ENCODE measurements at places on chromosomes 4 and X.

GRCh38 chr4:145818011-145818410, 120.6 kb downstream of the ZNF827 start:
- no peak for DNase-seq

DNA sequence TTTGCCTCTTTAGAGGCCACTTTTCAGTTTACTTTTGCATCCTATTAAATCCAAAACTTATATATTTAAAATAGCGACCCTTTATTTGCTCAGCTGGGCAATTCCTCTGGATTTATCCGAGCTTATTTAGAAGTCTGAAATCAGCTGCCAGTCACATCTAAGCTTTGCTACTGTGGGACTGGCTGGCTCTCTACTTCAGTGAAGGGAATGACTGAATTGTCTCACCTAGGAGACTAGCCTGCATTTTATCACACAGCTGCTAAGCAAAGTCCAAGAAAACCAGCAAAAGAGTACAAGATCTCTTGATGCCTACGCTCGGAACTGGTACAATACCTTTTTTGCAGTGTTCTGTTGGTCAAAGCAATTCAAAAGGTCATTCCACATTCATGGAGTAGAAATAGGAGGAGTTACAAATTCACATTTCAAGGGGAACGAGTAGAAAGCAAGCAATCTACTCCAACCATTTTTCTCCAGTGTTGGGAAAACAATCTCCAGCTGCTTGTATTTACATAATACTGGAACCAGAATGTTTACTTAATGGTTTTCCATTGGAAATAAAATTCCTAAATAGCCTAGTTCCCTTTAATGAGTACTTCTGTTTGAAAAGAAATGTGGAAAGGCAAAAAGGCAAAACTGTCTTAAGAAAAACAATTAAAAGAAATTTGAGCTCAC, 160.2 kb downstream of the MAGEB5 start:
- no peak for DNase-seq

DNA sequence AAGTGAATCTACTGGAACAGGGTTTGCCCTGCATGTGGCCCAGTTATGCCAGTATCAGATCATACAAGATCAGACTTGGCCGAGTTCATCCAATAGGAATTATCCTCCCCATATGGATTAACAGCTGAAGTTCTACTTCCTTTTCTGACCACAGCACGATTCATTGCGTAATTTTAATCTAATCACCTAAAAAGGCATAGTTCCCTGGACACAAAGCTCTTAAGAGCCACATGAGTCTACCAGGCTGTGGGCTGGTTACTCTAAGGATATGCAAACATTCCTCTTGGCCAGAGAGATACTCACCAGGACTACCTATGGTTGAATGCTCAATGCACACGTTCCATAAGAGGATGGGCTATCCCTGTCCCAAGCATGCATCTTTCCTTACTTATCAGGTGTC, 46.9 kb downstream of the CHST7 start:
- DNase-seq: no peak

GRCh38 chr4:25861951-25862410, 807 bp downstream of the SEL1L3 start:
- DNase-seq: peak; percentile 71

DNA sequence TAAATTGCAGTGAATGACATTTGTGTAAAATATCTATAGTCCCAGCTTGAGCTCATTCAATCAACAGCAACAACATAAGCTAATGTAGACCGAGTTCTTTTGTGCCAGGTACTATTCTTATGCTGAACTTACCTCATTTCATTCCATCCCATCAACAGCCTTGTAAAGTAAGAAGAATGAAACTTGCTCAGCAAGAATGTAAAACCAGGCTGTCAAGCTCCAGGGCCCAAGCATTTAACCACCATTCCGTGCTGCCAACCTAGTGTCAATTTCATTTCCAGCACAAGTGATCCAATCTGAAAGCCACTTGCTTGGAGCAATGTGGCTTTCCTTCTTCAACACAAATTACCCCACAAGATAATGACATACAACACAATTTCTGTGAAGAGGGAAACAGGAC, 36.6 kb downstream of the RASSF6 start:
- DNase-seq: no peak

- DNase-seq: no peak
Observed at GRCh38 chr4:168800926-168801325, 209.1 kb downstream of the CBR4 start.

DNA sequence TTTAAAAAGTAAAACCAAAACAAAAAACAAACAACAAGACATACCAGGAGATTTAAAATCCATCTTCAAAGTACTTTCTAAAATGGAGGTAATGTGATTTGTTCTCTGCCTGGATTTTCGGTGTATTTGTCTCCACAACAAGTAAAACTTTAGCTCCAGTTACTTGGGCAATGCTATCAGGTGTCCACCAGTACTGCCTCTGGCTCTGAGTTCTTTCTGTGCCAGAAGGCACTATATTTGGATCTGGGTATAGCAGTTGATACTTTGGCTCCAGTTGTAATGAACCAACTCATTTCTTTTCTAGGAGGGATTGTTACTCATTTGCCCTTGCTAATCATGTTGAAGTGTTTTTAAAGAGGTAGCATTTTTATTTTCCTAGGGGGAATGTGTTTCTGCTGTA, 9.5 kb upstream of the PDLIM5 start:
- DNase-seq: no peak

GRCh38 chr4:17763416-17763815, 18.0 kb downstream of the FAM184B start:
- DNase-seq: no peak

GRCh38 chrX:132532913-132533312, 44.1 kb upstream of the MBNL3 start:
- DNase-seq: no peak

DNA sequence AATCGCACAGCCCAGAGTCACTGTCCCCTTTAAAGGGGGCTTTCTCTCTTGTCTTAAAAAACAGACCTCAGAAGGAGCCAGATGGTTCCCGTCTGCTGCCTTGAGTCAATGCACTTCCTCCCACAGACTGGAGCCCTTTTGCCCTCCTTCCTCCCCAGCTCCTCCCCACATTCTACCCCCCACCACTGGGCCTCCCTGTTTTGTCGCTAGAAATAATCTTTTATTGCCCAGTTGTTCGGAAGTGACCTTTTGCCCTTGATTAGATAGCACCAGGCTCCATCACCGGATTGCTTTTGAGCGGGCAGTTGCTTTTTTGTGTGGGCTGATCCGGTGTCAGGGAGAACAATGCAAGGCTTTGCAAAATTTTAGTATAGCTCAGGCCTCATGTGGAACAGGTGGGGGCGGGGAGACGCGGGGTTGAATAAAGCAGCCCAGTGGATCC, 47.7 kb downstream of the SPRY1 start:
- peak; percentile 37 for DNase-seq

- DNase-seq: no peak
Observed at GRCh38 chrX:13094828-13095341, 50.5 kb upstream of the FAM9C start.

GRCh38 chr4:3836406-3836755, 70.2 kb downstream of the ADRA2C start:
- no peak for DNase-seq

DNA sequence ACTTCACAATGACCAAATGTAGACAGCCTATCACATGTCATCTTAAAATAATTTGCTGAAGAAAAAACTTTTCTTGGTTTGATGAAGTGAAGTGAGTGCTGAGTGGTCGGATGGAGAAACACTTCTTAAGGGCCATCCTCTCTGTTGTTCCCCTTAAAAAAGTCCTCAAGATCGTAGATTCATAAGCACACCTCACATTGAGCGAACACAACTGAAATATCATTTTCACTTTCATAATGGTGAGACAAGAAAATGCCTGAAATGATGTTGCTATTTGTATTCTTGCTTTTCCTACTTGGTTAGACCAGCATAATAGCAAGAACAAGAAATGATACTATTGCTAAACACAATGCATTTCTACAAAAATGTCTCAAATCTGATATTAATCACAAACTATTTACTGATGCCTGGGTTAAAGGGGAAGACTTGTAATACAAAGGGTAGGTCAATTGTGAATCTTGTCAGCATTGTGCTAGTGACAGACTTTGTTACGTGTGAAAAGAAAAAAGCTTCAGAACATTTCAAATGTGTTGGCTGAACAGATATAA, 305.6 kb upstream of the NR3C2 start:
- no peak for DNase-seq

GRCh38 chr4:154928640-154929257, 147.7 kb downstream of the RBM46 start:
- no peak for DNase-seq

GRCh38 chr4:23923840-23924239, 34.0 kb upstream of the PPARGC1A start:
- no peak for DNase-seq

- no peak for DNase-seq
Observed at GRCh38 chrX:40733706-40734105, 1.6 kb downstream of the MED14 start.

DNA sequence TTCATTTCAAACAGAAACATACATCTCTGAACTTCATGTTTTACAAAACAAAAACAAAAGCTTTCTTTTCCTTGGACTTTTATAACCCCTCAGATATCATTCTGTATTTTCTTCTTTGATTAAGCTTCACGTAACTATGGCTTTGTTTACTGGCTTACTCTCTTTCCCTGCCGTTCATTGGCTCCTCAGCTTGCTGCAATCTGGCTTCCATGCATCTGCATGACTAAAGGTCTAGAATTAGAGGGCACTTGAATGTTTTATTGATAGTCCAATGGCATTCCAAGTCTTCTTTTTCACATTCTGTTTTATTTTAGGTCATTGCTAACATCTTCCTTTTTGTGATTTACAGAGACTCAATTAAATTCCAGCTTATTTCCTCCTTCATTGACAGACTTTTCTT, 487.6 kb downstream of the GRXCR1 start:
- no peak for DNase-seq

DNA sequence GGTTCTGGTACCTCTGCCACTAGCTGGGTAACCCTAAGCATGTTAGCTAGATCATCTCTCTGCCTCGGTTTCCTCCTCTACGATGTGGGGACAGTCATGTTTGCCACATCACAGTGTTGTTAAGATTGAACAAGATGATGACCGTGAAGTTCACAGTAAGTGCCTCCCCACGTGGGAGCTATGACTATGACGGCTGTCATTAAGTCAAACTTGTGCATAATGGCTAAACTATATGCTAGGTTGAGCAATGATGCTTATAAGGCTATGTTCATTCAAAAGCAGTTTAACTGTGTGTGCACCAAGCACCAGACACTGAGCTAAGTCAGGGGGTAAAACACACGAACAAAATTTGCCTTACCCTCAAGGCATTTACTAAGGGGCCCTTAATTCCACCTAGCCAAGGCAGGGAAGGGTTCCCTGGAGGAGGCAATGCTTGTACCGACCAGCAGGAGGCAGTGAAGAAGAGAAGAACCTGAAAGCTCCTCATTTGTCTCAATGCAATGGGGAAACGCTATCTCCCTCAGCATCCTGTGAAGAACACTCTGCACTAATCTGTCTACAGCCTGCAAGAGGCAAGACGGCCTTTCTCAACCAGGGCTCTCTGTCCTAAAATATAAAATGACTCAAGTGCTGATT, 52.9 kb downstream of the MAP7D2 start:
- peak; percentile 20 for DNase-seq

DNA sequence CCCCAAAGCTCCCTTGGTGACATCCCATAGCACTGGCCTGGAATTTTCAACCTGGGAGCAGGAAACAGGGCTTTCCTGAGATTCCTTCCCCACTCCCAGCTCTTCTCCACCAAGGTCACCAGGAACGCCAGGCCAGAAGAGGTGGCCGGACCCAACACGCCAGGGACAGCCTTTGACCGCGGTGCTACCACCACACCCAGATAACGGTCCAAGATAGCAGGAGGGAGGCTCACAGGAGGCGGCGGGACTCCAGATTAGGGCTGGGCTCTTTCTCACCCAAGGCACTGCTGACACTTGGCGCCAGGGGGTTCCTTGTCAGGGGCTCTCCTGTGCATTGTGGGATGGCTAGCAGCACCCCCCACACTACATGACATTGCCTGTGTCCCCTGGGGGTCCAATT, 22.9 kb downstream of the ZFYVE28 start:
- DNase-seq: no peak

DNA sequence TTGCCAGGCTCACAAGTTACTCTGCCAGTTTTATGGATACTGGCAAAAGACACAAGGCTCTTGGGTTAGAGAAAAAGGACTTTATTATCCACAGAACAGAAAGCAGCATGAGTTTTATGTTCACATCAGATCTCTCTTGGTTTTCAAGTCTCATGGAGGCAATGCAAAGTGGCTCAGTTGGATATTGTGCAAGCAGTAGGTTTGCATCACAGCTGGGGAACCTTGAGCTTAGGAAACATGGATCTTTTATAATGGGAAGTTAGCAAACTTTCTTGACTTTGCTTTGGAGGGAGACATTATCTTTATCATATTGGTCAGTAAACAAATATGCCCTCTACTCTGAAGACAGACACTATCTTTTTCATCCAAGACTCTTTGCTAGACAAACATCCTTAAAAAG, 109.2 kb upstream of the GRPR start:
- no peak for DNase-seq

DNA sequence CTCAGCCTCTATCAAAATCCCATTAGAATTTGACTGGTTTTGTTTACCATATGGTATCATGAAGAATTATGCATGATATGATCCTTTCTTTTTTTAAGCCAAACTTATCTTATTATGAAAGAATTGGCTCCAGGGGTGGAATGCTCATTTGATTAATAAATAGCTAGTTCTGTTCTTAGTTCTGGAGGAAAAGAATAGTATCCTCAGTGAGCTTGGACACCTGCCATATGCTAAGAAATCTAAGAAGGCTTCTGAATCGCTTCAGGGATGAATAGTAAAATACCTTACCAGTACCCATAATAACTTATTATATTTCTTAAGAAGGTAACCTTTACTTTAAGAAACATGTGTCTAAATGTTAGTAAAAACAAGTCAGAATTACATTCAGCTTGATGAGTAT, 803.6 kb downstream of the ADGRL3 start:
- DNase-seq: no peak

DNA sequence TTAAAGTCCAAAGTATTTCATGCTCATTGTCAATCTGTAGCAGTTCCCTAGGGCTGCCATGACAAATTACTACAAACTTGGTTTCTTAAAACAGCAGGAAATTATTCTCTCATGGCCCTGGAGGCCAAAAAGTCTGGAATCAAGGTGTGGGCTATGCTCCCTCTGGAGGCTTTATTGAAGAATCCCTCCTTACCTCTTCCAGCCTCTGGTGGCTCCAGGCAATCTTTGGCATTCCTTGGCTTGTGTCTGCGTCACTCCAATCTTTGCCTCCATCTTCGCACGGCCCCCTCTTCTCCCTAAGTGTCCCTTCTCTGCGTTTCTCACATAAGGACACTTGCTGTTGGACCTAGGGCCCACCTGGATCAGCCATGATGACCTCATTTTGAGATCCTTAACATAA, 170.4 kb downstream of the SMIM20 start:
- DNase-seq: no peak

DNA sequence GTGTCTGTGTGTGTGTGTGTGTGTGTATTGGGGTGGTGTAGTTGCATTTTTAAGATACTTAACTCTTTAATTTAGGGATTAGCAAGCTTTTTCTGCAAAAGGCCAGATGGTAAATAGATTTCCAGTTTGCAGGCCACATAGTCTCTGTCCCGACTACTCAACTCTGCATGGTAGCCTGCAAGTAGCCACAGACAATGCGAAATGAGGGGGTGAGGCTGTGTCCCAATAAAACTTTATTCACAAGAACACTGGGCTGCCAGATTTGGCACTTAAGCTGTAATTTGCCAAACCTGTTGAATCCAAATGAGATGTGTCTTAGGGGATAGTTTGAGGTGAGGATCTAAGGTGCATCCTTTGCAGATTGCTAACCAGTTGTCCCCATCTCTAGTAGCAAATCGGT, 6.8 kb downstream of the ATP2B3 start:
- no peak for DNase-seq

- no peak for DNase-seq
Observed at GRCh38 chrX:141989815-141990214, 86.1 kb downstream of the MAGEC1 start.

GRCh38 chrX:11239230-11239629, 54.0 kb upstream of the AMELX start:
- DNase-seq: no peak

Measured in activated CD4-positive, alpha-beta memory T cell treated with anti-CD3 and anti-CD28 coated beads for 36 hours (primary cell).